ENCODE measurements at places on chromosomes 7 and 10.

DNA sequence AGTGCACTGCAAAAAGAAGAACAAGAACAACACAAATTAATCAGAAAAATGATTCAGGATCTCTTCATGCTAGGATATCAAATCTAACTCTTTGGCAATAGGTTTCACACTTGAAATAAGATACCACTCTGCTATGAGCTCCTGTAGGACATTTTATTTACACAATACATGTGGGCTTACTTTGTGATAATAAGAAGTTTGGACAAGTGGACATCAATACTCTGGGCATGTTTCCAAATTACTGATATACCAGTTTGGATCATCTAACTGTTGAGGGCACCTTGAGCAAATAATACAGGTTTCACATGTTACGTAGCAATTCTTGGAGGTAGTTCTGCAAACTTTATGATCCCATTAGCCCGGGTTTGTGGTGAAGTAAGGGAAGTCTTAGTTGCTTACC, 59.8 kb downstream of the CPVL start:
- no peak for DNase-seq

DNA sequence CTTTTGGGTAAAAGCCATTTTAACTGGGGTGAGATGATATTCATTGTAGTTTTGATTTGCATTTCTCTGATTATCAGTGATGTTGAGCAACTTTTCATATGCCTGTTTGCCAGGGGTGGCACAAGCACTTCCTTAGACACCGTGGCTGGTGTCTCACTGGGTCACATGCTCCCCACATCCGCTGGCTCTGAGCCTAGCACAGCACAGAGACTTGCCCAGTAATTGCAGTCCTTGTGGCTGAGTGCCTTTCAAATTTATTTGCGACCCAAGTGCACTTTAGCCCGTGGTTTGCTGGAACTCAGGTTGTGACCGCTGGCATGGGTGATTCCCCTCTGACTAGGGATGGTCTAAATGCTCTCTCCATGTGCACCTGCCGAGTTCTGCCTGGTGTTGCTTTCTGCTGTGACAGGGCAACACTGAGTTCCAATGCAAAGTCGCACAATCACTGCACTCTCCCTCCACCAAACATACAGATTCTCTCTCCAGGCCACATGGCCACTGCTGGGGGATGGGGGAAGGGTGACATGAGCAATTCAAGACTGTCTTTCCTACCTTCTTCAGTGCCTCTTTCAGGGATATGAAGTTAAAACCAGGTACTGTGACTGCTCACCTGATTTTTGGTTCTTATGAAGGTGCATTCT, 66.5 kb downstream of the ZNF277 start:
- DNase-seq: no peak

DNA sequence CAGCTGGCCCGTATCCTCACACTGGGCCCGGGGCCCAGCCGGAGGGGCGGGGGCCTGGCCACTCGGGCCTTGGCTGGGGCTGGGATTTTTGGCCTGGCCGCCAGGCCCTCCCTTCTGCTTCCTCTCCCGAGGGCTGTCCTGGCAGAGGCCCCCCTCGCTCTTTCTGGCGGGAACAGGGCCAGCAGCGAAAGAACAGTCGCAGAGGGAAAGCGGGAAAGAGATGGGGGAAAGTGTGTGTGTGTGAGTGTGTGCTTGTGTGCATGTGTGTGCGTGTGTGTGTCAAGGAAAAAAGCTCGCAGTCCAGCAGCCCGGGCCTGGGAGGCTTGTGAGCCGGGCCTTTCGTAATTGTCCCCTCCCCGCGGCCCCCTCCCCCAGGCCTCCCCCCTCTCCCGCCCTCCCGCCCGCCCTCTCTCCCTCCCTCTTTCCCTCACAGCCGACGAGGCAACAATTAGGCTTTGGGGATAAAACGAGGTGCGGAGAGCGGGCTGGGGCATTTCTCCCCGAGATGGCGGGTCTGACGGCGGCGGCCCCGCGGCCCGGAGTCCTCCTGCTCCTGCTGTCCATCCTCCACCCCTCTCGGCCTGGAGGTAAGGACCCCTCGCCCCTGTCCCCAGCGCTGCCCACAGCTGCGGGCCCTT, at the start of gene ELN:
Gene ELN (plus strand): TSS at position 491 of the 638 bp plus-strand sequence. CDS start 15 bp downstream, at position 506.
- no peak for DNase-seq

DNA sequence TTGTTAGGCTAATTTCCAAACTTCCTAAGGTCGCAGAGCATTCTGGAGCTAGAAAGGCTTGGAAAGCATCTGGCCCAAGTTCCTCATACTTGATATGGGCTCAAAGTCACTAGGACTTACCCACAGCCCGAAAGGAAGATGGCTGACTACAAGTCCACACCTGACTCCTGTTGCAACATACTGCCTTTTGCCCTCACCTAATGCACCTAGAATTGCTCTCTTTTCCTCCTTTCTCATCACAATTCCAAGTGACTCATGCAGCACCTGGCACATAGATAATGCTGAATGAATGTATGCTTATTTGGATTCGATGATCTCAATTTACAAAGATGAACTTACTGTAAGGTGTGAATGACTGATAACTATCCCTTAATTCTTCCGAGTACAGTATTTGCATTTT, 131.5 kb downstream of the SORBS1 start:
- DNase-seq: no peak

GRCh38 chr7:99473315-99473596, 566 bp downstream of the ZNF789 start:
- no peak for DNase-seq

- DNase-seq: no peak
These were observed 18.2 kb downstream of the PAXIP1 start for GRCh38 chr7:154984601-154985188.

DNA sequence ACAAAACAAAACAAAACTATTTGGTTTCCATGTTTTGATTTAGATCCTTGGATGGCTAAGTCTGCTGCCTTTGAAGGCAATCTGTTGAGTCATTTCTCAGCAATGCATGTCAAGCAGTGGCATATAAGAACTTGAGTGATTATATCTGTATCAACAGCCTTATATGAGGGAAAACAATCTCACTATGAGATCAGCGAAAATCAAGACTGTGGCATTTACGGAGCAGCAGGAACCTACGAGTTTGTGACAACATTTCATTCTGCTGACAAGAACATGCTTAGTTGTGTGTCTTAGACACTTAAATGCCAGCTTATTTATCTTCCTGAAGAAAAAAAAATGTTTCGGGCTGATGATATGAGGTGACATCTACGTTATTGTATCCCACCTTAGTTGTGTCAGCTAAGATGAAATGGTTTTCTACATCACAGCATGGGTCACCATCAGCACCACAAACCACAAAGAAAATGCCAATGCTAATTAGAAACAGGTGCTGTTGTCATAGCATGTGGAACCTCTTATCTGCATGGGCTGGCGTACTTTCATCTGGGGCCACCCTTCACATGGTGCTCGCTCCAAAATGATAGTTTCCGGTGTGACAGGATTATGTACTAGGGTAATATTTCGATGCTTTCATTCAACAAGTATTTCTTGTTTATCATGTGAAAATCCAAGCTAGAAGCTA, 1085.5 kb downstream of the SORCS1 start:
- no peak for DNase-seq

GRCh38 chr7:16619979-16620408, 25.6 kb downstream of the ANKMY2 start:
- no peak for DNase-seq

DNA sequence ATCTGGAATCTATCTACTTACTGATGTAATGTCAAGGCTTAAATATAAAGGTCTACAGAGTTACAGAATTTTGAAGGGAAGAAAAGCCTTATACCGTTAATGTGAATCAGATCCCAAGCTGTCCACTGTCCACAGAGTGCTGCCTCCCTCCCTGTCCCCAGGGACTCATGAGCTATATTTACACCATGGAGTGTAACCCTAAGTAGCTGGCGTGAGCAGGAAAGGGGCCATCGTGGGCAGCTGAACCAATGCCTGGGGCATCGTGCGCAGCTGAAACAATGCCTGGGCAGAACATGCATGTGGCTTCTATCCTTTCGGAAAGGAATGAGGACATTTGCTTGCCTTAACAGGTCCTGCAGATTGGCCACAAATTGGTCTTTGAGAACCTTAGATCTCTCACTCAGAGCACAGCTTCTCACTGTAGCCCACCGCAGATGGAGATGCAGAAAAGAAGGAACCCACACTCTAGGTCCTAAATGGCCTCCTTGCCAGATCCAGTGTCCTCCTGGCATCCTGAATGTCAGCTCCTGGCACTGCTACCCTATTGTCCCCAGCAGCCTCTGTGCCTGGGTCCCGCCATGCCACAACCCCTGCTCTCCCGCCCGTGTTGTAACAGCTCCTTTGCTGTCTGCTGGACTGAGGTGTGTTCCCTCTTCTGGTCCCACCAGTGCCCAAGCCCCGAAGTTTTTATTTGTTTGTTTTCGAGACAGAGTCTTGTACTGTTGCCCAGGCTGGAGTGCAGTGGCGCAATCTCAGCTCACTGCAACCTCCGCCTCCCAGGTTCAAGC, 30.3 kb downstream of the CCDC3 start:
- no peak for DNase-seq

DNA sequence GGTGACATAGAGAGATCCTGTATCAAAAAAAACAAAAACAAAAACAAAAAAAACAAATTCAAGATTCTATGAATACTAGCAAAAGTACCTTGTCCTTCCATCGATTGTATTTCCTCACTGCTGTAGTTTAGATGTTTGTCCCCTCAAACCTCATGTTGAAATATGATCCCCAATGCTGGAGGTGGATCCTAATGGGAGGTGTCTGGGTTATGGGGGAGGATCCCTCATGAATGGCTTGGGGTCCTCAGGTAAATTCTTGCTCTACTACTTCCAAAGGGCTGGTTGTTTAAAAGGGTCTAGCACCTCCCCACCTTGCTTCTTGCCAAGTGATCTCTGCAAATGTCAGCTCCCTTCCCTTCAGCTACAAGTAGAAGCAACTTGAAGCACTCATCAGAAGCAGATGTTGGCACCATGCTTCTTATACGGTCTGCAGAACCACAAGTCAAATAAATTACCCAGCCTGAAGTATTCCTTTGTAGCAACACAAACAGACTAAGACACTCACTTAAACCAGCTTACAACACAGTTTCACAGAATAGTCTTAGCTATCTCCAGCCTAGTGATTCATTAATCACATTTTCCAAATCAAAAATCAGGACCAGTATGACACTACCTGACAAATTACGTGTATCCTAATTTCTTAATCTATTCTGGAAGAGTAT, 20.7 kb downstream of the ABI1 start:
- no peak for DNase-seq

DNA sequence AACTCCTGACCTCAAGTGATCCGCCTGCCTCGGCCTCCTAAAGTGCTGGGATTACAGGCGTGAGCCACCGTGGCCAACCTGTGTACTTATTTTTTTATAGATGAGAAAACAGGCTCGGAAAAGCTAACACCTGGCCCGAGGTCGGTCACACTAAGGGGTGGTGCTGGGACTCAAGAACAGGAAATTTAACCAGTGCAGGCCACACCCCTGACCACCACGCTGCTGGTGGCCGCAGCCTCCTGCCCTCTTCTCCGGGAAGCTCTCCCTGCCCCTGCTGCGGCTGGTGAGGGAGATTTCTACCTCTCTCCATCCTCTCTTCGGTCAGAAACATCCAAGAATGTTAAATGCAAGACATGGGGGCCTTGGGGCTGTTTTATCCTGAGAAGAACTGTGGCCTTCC, 63.2 kb downstream of the TNRC18 start:
- DNase-seq: no peak

- DNase-seq: no peak
These were observed 63.1 kb upstream of the ZPBP start for GRCh38 chr7:50156163-50156562.

DNA sequence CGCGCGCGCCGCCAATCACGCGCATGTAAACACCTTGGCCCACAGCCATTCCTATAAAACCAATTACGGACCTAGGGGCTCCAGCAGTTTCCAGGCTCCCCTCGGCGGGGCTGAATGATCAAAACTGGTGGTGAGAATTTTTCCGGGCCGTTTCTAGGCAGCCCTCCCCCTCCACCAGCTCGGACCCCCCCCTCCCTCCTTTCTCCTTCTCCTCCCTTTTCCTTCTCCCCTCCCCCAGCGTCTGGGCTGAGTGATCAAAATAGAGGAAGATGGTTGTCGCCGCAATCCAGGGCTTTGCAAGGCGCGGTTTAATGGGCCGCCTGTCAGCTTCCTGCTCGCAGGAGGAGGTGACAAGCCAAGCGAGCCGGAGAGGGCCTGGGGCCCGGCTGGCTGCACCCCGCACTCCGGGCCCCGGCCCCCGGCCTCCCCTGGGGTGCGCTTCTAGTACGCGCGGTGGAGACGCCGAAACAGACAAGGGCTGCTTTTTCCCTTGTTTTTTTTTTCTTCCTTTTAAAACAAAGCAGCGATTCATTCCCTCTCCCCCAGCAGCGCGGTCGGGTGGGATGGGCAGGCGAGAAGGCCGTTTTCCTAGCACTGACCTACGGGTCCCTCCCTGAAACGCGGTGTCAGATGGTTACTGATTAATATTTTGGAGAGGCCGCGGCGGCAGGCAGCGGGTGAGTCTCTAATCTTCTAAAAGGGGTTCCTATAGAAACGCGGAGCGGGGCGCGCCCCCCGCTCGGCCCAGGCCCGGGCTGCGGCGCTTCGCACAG, 528 bp upstream of the TNRC18 start:
- DNase-seq: peak; percentile 96

DNA sequence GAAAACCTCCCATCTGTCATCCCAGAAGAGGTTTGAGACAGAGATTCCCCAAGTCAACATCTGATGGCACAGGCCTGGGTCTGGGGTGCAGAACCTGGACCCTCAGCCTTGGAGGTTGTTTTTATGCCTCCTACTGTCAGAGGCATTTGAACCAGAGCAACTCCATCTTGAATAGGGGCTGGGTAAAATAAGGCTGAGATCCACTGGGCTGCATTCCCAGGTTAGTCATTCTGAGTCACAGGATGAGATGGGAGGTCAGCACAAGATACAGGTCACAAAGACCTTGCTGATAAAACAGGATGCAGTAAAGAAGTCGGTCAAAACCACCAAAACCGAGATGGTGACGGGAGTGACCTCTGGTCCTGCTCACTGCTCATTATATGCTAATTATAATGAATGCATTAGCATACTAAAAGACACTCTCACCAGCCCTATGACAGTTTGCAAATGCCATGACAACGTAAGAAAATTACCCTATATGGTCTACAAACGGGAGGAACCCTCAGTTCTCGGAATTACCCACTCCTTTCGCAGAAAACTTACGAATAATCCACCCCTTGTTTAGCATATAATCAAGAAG, 92.0 kb downstream of the ITGA8 start:
- DNase-seq: no peak

DNA sequence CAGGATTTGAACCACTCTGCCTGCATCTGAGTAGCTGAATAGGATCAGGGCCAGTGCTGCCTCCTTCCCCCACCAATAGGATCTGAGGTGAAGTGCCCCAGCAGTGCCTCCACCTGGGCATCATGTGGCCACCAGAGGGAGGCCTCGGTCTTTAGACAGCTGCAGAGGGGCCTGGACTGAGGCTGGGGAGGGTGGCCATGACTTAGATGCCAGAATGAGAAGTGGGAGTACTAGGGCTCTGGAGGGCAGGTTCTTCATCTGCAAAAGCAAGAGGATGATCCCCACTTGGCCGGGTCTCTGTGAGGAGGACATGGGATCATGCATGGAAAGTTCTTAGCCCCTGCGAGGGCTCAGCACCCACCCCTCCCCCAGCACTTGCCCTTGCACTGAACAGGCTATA, 56.9 kb downstream of the NEUROG3 start:
- peak; percentile 3 for DNase-seq

DNA sequence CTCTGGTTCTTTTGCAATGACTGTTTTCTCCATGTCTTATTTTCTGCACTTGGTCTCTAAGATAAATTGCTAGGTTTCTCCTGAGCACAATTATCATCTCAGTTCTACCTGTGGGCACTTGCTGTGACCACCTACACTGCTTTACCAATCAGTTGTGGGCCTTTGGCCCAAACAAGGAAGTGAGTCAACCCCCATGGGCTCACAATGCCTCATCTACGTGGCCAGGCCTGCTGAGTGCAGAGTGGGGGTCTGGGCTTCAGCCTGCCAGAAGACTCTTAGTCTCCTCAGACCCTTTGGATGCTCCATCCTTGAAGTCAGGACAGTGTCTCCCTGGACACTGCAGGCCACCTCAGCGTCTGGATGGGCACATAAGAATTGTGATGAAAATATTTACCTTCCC, 20.3 kb downstream of the SCART1 start:
- no peak for DNase-seq
